ENCODE measurements at places on chromosomes 2 and 18.
A peak's percentile ranks its signal among the peaks of the same experiment; 100 is the strongest.

DNA sequence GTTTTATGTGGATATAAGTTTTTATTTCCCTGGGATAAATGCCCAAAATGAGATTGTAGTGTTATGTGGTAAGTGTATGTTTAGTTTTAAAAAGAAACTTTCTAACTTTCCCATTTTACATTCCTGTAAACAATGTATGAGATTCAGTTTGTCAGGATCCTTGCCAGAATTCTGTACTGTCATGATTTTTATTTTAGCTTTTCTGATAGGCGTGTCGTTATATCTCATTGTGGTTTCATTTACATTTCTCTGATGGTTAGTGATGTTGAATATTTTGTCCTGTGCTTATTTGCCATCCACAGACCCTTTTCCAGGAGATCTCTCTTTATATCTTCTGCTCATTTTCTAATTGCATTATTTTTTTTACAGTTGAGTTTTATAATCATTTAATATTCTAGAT lies 245.6 kb upstream of the CDH2 start:
- no peak for DNase-seq

GRCh38 chr2:199456383-199457146 lies 1.2 kb downstream of the SATB2 start:
- no peak for DNase-seq

DNA sequence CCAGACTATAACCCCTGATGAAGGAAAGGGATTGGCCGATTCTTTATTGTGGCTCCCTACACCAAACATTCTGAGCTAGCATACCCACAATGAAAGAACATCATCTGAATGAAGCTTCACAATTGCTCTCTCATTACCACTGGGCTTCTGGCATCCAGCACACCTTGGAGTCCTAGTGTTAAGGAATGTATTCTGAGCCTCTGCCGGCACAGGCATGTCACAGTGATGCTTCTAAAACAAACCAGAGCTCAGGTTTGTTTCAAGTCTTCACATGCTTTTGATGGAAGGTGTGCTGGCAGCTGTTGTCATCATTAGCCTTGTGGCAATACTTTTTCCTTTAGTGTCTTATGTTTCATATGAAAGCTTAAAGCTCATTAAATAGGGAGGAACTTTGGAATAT lies 76.3 kb upstream of the RBBP8 start:
- DNase-seq: no peak

DNA sequence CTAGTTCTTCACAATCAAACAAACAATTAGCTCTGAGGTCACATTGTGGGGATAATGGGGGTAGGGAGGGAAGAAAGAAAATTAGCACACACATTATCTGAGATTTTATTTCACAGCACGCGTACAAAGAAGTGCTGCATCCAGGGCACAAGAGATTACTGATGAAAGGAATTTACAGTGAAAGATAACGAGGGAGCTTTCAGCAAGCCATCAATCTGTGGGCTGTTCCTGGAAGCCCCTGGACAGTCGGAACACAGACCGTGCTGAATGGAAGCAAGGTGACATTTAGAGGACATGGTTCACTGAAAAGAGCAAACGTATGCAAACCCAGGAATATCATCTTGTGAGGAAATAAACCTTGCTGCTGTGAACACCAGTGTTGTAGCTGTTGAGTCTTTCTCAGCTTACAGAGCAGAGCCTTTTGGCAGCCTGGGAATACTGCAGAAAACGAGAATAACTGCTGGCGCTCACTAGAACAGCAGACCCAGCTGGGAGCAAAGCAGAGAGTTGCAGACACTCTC lies 63.2 kb downstream of the SCG2 start:
- no peak for DNase-seq

DNA sequence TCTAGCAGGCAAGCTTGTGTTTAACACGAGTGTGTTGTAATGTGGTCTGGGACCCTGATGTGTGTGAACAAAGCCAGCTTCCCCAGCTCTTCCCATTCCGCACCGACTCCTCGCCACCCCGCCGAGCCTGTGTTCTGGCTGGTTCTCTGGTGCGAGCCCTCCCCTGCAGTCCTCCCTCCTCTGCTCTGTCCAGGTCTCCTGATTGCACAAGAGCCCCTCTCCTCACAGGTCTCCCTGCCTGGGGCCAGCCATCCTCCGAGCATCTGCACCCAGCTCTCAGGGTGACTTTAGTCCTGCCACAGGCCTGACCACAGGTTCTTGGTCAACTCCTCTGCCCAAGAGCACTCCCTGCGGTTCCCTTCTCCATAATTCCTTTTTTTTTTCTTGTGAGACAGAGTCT lies 13.2 kb downstream of the SLC66A3 start:
- no peak for DNase-seq

- DNase-seq: no peak
These were observed 11.6 kb downstream of the FHL2 start for GRCh38 chr2:105387225-105387624.

DNA sequence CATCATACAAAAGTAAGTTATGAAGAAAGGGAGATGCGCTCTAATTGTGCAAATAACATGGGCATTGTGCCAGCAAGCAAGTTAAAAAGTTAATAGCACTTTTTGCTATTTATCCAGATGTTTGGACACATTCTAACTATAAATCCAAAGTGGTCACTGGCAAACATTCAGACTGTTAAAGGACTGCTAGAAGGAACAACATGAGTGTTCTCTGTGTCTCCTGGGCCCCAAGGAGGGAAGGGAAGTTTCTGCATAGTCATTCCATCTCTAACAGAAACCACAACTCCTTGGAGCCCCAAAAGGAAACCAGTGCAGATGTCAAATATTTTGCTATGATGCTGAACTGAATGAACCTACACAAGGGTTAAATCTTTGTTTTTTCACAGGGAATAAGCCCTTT lies 213.3 kb upstream of the HNRNPA3 start:
- DNase-seq: peak; percentile 27

DNA sequence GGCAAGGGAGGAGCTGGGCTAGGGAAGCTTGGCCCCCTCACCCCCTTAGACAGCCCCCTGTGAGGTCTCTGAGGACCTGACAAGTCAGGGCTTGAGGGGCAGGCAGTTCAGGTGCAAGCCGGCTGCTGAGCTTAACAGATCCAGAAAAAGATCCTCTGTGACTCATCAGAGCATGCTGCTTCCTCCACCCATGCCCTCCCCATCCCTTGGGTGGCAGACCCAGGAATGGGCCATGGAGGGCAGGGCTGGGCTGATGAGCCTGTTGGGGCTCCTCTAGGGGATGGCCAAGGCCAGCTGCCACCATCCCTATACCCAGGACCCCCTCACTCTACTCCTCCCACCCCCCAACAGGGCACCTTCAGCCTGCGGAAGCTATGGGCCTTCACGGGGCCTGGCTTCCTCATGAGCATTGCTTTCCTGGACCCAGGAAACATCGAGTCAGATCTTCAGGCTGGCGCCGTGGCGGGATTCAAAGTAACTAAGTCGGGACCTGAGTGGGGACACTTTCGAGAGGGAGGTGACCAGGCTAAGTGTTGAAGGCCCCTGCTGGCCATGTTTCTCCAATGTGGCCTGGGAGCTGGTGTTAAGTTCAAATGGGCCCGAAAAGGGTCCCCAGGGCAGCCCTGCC lies 1.9 kb downstream of the SLC11A1 start:
- no peak for DNase-seq

DNA sequence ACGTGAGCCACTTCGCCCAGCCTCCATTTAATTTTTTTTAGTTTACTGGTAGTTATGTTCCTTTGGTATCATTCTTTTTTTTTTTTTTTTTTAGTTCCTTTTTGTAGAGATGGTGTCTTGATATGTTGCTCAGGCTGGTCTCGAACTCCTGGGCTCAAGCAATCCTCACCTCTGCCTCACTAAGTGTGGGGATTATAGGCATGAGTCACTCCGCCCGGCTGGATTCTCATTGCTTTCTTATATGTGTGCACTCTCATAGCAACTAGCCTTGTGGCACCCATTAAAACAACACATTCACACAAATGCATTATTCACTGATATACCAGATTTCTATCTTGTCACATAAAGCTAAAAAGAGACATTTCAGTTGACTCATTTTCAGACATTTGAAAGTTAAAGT lies 4.2 kb downstream of the TTC27 start:
- DNase-seq: no peak

GRCh38 chr18:30917651-30918050 lies 124.9 kb downstream of the DSC3 start:
- no peak for DNase-seq

DNA sequence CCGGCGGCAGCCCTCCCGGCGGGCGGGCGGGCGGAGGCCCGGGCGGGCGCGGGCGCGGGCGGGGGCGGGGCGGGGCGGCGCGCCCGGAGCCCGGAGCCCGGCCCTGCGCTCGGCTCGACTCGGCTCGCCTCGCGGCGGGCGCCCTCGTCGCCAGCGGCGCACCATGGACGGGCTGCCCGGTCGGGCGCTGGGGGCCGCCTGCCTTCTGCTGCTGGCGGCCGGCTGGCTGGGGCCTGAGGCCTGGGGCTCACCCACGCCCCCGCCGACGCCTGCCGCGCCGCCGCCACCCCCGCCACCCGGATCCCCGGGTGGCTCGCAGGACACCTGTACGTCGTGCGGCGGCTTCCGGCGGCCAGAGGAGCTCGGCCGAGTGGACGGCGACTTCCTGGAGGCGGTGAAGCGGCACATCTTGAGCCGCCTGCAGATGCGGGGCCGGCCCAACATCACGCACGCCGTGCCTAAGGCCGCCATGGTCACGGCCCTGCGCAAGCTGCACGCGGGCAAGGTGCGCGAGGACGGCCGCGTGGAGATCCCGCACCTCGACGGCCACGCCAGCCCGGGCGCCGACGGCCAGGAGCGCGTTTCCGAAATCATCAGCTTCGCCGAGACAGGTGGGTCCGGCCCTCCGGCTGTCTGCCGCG lies at the start of gene INHBB:
INHBB (plus strand) TSS at position 111 of the 641 bp plus-strand sequence; CDS start at position 164, 53 bp downstream.
- DNase-seq: no peak

GRCh38 chr2:180660881-180661685 lies 319.3 kb upstream of the UBE2E3 start:
- DNase-seq: no peak

GRCh38 chr18:68298330-68298729 lies 416.6 kb downstream of the TMX3 start:
- DNase-seq: no peak

- DNase-seq: no peak
These were observed 45.6 kb downstream of the MREG start for GRCh38 chr2:215967590-215968378.

DNA sequence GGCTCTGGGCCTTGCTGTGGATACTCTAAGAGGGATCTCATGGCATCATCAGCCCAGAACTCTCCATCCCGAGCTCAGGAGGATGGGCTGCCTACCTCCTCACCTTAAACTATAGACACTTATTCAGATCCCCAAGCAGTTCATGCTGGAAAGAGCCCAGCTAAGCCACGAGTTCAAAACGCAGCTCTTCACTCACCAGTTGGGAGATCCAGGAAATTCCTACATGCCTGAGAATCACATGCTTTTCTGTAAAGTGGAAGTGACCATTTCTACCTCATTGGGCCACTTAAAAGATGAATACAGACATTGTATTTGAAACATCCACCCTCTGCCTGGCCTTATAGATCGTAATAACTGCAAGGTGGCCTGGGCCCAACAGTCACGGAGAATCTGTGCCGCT lies 6.6 kb downstream of the ATOH8 start:
- no peak for DNase-seq

DNA sequence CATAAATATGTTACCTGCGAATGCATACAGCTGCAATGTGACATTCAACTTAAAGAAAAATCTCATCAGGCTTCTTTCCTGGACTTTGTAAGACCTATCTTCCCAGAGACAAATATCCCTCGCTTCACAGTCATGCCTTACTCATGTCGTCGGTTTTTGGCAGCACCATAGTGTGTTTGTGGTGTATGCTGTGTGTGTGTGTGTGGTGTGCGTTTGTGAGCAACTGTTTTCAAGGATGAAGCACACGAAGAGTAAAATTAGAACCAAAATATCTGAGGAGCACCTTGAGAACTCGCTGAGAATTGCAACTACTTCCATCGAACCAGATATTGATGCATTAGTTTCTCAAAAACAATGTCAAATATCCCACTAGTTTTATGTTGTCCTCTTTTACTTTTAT lies 56.9 kb downstream of the ASB1 start:
- no peak for DNase-seq

DNA sequence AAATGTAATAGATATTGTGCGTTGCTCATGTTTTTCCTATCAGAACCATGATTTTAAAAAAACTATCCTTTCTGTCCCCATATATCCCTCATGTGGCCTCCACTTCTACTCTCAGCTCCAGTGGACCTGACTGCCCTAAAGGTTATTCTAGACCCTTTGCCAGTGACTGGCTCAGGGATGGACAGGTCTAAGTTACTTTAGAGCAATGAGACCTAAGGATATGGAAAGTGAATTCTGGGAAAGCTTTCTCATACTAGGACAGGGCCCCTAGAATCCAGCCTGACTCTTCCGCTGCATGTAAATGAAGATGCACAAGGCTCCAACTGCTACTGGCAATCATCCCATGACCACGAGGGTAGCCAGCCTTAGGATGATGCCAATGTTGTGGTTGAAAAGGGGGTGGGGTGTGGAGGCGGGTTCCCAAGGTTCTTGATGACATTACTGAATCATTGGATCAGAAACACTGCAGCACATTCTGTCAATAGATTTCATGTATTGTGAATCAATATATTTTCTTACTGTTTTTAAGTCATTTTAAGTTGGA lies 21.3 kb downstream of the C2orf69 start:
- DNase-seq: no peak

DNA sequence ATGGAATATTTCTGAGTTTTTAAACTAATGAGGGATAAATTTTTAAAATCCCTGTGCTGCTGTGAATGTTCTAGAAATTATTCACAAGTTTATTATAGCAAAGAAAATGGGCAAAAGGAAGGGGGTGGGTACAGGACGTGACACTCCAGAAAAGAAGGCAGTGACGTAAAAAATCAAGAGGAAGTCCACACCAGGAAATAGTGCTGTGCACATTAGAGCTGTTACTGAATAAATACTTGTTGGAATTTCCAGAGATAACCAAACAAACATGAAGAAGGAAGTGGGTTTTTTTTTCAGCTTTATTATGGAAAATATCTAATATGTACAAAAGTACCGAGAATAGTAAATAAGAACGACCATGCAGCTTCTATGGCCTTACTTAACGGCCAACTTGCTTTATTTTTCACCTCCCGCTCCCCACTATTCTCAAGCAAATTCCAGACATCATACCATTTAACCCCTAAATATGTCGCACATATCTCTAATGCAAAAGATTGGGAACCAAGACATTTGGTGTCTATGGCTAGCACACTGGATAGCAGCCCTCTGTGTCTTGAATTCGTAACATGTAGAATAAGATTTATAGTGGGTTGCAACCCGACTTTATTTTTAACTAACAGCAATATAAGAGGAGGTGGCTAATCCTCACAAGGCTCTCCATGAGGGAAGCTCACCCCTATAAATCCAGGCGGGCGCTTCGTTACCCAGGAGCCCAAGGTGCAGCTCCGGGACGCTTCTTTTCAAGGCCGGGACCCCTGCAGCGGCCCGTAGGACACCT lies 580 bp upstream of the NDUFV2 start:
- no peak for DNase-seq

- no peak for DNase-seq
These were observed 31.4 kb downstream of the KCNIP3 start for GRCh38 chr2:95328358-95329125.

GRCh38 chr2:168241208-168241607 lies 6.2 kb downstream of the STK39 start:
- DNase-seq: no peak
